Iris pigment epithelial cell (primary cell): ENCODE measurements at places on chromosomes 13 and 19.

DNA sequence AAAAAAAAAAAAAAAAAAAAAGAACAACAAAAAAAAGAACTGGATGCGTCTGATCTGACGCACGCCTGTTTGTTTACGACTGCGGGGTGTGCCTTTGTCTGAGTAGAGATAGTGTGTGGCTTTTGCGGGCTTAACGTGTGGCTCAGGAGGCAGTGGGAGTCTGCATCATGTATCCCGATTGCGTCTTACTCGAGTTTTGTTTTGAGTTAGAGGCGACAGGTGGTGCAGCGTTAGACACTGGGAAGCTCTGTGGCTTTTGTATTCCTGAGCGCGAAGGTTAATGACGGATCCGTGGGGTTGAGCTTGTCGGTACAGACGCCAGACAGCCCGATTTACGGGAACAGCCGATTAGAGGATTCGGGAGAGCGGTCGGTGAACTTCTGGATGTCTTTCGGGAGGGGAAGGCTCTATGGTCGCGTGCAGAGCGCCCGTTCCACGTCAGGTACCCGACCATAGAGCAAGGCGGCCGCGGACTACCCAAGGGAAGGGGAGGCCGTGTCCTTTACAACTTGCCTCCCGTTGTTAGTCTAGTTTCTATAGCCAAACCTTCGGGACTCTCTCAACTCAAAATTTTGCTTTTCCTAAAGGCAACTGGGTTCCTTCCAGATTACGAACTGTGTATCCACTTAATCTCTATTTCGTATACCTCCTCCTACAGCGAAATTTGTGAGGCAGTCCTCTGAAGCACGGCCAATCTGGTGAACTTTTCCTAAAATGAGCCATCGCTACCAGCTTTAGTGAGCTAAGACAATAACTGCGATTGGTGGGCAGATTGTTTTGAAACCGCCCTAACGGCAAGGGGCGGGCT, 926 bp upstream of the HNRNPUL1 start:
- DNase-seq: peak; percentile 95

- DNase-seq: no peak
These were observed 70.1 kb downstream of the GGACT start for GRCh38 chr13:100518394-100519062.

GRCh38 chr13:25682276-25682675, 310.5 kb downstream of the ATP8A2 start:
- DNase-seq: no peak

GRCh38 chr13:95627590-95627989, 16.9 kb downstream of the DZIP1 start:
- peak; percentile 82 for DNase-seq

GRCh38 chr13:113555141-113555540, 29.4 kb upstream of the TFDP1 start:
- DNase-seq: no peak

DNA sequence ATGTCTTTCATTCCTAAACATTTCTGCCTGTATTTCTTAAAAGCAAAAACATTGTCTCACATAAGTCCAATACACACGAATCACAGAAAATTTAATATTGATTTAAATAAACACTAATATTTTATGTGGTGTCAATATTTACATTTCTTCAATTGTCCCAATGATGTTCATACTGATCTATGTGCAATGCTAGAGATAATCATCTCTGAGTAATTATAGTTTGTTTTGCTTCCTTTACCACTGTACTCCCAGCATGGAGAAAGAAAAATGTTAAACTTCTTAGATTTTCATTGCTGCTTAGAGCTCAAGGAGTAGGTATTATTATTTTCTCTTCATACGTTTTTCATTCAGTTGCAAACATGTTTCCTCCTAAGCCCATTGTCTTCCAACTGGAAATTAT, 434.2 kb upstream of the PRR20A start:
- DNase-seq: no peak

DNA sequence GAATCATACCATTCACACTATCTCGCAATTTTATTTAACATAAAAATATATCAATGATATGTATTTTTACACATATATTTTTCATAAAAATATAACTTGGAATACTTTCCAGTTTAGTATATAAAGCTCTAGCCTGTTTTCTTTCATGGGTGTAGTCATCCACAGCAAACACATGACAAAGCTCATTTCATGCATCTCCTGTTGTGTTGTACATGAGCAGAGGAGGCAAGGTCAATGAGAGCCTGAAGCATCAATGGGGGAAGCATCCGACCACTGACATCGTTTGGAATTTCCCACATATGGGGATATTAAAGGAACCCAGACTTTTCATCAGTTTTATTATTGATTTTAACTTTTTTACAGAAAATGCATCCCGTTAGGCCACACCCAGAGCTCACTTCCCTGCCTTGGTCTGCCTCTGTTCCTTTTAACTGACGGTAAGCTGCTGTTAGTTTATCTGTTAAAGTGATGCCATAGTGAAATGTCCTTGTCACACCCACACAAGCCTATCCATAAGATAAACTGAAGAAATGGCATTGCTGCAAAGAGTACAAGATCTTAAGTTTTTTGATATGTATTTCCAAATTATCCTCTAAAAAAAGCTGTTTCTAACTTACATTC, 44.0 kb downstream of the MIPEP start:
- DNase-seq: no peak

GRCh38 chr13:107205318-107206104, 637.6 kb upstream of the ARGLU1 start:
- DNase-seq: peak; percentile 74

DNA sequence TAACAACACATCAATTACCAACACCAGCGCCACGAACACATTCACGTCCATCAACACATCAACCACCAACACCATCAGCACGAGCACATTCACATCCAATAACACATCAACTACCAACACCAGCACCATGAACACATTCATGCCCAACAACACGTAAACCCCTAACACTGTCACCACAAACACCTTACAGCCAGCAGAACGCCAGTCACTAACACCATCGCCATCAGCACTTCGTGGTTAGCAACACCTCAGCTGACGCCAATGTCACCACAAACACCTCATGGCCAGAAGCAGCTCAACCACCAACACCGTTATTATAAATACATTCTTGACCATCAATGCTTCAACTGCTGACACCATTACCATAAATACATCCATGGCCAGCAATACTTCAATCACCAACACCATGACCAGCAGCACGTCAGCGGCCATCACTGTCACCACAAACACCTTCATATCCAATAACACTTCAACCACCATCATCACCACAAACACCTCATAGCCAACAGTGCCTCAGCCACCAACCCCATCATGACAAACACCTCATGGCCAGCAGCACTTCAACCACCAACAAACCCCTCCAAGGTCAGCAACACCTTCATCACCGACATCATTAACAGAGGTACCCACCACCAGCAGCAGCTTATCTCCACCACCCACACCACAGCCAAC, 9.4 kb downstream of the FCER2 start:
- no peak for DNase-seq

- peak; percentile 99 for DNase-seq
These were observed 6.5 kb upstream of the CNFN start for GRCh38 chr19:42396381-42397262.

GRCh38 chr13:37277007-37277406, 171.5 kb upstream of the CSNK1A1L start:
- DNase-seq: no peak

GRCh38 chr19:58059003-58059670, at the start of gene ZNF135:
ZNF135 (plus strand) TSS chr19:58059282; CDS start chr19:58060003, 721 bp downstream.
- peak; percentile 90 for DNase-seq

- no peak for DNase-seq
These were observed 4.9 kb downstream of the PGPEP1 start for GRCh38 chr19:18345296-18345695.

DNA sequence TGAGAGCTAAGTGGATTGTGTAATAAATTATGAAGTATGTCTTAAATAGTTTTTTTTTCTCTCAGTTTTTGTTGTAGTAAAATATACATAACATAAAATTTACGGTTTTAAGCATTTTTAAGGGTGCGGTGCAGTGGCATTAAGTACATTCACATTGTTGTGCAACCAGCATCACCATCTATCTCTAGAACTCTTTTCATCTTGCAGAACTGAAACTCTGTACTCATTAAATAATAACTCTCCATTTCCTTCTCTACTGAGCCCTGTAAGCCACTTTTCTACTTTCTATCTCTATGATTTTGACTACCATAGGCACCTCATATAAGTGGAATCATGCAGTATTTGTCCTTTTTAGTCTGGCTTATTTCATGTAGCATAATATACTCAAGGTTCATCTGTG, 87.1 kb downstream of the GJA3 start:
- no peak for DNase-seq

DNA sequence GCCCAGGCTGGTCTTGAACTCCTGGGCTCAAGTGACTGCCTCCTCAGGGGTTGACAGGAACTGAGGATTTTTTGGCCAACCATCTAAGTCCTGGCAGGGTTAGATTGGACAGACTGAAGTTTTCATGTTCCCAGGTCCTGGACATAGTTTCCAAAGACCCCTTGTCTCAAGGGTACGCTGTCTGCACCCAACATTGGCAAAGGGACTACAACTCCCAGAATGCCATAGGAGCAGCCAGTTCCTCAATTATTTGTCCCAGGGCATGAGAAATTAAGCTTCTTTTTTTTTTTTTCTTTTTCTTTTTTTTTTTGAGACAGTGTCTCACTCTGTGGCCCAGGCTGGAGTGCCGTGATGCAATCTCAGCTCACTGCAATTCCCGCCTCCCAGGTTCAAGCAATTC, 6.9 kb downstream of the GYS1 start:
- no peak for DNase-seq

GRCh38 chr13:92825938-92826596, 400.5 kb upstream of the GPC6 start:
- no peak for DNase-seq

GRCh38 chr13:67229481-67230403, at the start of gene PCDH9:
PCDH9 (minus strand) TSS chr13:67230336; CDS start chr13:67228440, 1,896 bp downstream.
- peak; percentile 34 for DNase-seq

DNA sequence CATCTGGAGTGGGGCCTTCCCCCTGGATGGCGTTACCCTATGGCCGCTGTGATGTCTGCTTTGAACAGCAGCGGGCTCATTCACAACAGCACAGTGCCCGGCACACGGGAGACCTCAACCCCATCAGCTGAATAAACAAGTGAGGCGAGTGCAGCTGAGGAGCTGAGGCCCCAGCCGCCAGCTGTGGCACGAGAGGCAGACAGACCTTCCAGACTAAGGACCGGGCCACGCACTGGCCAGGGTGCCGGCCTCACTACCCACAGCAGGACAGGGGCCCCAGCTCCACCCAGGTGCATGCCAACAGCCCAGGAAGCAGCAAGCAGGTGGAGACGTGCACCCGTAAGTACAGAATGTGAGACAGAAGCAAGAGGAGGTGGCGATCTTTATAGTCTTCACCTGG, 39.6 kb downstream of the STK24 start:
- DNase-seq: no peak

DNA sequence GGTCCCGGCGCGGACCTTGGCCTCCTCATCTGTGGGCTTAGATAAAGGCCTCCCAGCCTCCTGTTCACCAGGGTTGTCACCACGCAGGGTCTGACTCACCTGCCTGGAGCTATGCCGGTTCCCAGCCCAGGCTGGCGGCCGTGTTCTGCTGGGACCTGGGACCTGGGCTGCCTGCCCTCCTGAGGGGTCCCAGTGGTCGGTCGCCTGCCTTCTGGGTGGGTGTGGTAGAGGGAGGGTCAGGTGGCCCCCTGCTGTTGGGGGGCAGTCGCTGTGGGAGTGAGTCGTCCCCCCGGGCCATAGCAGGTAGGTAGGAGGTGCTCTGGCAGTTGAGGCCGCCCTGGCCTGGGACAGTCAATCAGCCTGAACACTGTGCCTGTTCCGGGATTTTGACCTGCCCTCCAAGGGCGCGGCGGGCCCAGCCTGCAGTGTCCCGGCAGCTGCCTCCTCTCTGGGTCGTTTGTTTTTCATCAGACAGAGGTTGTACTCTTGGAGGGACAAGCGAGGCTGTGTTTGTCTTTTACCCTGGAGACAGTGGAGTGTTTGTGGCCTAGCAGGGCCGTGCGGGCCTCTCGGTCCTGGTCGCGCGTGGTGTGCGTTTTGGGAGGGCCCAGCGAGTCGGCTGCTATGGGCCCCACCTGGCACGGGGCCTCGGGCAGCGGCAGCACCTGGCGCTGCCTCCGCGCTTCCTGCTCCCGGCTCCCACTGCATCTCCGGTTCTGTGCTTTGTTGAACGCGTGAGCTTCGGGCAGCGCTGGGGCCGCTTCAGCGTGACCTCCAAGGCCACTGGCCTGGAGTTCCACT, 2.6 kb downstream of the ADAT3 start:
- no peak for DNase-seq

DNA sequence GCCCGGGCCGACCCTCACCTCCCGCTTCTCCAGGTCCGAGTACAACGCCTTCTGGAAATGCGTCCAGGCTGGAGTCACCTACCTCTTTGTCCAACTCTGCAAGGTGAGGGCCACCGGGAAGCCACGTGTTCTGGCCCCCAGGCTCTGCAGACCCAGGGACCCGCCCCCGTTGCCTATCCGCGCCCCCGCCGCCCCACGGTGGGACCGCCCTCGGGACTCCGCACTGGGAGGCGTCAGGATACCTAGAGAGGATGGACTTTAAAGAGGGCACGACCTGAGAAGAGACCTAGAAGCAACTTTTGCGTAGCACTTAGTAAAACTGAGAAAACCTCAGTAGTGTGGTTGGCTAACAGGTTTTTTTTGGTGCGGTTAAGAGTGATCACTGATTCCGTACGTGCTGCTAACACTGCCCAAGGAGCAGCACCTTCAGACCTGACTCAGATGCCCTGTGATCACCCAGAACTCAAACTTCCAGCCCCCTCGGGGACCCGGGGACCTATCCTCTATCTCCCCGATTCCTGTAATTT, 492 bp downstream of the TMEM147 start:
- peak; percentile 17 for DNase-seq

GRCh38 chr13:45626731-45627374, 11.3 kb upstream of the ERICH6B start:
- DNase-seq: peak; percentile 10

- DNase-seq: no peak
These were observed 774 bp downstream of the SLC25A15 start for GRCh38 chr13:40790154-40790616.

GRCh38 chr13:25981060-25981459, 70.8 kb downstream of the SHISA2 start:
- no peak for DNase-seq

DNA sequence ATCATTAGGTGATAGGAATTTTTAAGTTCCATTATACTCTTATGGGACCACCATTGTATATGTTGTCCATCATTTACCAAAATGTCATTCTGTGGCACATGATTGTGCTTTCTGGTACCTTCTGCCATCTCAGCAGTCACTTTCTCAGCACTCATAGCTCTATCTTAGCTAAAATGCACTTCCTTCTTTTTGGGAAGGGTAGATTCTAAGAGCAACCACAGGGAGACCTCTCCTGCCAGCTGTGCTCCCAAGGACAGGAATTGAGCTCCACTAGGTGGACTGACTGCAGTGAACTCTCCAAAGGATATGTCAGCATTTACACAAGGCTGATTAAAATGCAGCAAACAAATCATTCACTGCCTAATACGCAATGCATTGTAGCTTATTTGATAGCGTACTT, 91.8 kb upstream of the OBI1 start:
- DNase-seq: no peak

DNA sequence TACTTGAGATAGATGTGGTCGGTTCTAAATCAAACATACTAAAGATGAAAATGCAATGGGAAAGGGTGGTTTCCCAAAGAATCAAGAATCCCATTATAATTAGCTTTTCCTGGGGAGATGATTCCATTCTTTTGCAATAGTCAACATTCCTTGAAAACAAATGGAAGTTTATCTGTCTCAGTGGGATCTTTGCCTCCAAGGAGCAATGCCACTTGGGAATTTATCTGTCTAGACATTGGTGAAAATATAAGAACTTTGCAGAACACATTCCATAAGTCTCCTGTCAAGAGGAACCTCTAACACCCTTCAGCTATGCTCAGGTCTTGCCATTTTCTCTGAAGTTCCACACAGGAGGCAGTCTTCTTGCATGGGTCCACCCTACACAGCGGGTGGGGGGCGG, 152.5 kb downstream of the KCTD12 start:
- DNase-seq: no peak
